CD8-positive, alpha-beta memory T cell (primary cell): ENCODE measurements at places on chromosomes 1 and 21.

DNA sequence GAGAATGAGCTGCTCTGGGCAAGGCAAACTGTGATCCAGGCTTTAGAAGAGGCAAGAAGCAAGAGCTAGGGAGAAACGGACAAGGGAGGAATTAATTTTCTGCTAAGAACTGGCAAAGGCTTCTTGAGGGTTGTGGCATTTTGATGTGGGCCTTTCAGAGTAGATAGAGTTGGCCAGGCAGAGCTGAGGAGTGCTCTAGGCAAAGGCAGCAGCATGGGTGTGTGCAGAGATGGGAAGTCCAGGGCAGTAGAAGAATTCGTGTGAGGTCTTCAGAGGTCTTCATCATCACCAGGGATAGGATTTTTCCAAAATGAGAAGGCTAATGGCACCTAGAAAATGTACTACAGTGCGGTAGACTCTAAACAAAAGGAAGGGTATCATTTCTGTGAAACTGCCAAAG is 237.8 kb downstream of the LTN1 start:
- DNase-seq = no peak

GRCh38 chr1:101309334-101310311 is 72.8 kb downstream of the S1PR1 start:
- peak; percentile 62 for DNase-seq

- no peak for DNase-seq
Observed at GRCh38 chr1:91635763-91636162, 135.1 kb downstream of the CDC7 start.

DNA sequence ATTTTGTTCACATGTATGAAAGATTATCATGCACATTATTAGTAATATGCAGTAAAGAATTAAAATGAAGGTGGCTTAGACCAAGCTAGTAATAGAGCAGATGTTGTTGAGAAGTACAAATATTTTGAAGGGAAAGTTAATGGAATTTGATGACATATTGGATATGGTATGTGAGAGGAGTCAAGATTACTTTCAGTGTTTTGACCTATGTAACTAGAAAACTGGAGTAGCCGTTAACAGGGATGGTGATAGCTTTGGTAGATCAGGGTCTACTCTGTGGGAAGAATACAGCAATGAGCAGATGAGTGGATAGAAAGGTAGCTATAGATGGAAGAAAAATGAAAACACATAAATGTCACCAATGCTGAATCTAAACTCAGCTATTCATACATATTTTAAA is 163.2 kb upstream of the LRRC7 start:
- no peak for DNase-seq

DNA sequence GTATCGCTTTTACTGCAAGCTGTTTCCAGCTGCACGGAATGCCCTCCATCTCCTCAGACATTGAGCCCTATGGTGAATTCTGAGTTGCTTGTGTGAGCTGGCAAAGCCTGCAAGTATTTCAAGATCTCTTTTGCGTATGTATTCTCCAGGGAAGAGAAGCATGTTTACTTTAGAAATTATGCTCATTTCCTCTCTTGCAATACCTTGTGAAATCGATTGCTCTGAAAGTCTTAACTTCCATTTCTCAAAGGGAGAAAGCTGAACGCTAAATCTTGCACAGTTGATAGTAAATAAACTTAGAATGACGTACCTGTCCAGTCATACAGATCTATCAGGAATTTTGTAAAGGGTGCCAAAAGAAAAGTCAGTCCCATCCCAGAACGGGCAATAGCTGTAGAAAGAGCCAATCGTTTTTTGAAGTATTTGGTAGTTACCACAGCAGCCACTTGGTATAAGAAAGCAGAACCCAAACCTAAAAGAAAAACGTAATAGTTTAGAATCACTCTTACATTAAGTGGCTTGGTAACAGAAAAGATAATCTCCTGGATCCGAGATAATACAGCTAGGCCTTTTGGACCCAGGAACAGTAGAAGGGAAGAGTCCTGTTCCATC is 10.0 kb downstream of the SLC16A4 start:
- no peak for DNase-seq

DNA sequence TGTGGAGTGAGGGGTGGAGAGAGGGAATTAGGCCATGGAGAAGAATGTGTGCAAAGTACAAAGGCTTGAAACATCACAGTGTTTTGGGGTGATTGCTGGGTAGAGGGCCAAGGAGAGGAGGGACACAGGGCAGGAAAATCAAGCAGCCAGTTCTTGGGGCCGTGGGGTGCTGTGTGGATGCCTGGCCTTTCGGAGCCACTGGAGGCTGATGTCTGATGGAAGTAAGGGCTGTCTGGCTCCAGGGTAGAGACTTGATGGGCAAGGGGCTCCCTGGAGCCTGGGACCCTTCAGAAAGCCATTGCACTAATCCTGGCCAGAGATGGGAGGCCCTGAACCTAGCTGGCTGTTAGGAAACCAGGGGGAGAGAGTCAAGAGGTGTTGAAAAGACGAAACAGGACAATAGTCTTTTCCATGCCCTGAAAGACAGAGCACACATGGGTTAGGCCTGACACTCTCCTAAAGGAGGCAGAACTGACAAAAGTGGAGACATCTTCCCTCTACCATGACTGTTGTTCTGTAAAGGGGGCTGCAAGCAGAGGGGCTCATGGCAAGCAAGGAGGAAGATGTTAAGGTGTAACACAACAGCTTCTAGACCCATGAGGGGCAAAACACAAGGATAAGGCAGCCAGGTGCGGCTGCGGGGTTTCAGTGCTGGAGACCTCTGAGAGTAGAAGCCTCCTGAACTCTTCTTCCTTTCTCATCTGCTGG is 21.0 kb downstream of the ATF3 start:
- no peak for DNase-seq

DNA sequence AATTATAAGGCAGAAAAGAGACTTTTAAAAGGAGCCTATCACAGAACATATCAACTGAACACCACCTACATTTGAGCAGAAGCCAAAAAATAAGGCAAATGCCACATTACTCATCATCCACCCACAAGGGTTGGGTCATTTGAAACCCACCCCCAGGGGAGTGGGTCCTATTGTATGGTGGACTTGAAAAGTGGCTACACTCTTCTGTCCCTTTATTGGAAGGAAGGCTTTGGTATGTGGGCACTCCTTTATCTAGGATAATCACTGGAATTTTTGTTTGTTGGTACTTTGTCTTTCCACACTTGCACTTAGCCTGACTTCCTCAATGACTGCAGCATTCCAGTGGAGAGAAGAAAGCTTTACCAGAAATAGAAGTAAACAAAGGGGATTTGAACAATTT is 157.2 kb upstream of the COL11A1 start:
- no peak for DNase-seq

- no peak for DNase-seq
Observed at GRCh38 chr1:185058110-185058509, 12.8 kb downstream of the RNF2 start.

DNA sequence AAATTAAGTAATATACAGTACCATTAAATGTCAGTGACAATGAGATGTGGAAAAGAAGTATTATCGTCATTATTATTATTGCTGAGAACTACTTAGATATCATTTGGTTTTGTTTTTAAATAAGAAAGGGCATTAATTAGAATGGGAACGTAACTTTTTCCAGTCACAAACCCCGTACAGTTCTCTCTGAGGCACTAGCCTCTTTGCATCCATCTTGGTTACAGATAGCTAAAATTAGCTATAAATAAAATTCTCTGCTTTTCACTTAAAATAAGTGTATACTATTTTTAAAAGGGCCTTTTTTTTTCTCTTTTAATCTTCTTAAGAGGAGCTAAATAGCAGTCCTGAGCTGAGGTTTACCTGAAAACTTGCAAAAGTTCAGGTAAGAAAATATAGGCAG is 7.6 kb downstream of the PTGS2 start:
- DNase-seq = no peak

DNA sequence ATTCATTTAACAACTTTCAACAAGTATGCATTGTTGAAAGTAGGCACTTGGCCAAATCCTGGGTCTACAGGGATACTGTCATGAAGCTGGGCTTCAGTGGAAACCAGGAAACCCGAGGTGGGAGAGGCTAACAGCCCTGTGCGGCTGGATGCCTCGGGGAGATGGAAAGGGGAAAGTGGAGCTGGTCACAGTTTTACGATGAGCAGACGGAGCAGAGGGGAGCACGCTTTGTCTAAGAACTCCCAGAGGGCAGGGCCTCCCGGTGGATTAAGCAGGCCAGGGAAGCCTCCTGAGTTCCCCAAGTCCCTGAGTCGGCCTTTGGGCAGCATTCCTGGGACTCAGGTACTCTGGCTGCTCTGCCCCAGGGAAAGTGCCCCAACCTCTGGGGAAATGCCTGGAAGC is 23.8 kb downstream of the STUM start:
- no peak for DNase-seq

- DNase-seq = no peak
Observed at GRCh38 chr1:205954819-205955404, 11.7 kb upstream of the SLC26A9 start.

DNA sequence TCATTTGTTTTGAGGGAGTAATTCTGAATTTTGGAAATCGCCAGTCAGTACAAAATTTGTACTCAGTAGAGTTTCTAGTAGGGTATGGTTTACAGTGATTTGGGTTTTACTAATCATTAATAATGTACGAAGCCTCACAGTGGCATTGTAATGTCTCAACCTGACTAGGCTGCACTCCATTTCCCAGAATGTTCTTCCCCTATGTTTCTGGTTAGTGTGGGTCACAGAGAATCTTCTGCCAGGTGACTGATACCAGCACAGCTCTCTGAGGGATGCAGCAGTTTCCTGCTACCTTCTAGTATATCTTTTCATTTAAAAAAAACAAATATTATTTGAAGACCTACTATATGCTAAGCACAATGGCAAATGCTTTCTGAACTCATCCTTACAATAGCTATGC is 112.9 kb downstream of the PTPN14 start:
- no peak for DNase-seq

- DNase-seq = no peak
Observed at GRCh38 chr21:16159213-16159970, 429.6 kb downstream of the USP25 start.

DNA sequence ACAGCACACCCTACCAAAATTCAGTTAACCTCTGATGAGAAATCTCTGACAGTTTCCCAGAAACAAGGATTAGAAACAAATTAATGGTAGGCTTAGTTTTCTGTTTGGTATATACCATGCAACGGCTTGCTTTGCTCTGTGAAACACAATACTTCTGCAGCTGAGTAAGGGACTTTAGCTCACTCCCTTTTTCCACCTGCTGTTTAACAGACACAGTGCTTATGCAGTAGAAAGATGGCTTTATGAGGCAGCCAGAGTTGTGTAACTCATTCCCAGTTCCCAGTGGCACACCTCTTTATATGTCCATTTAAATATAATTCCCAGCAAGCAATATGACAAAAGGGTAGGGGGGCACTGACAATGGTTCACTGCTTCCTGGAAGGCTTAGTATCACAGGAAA is 124.0 kb downstream of the PIGK start:
- no peak for DNase-seq

DNA sequence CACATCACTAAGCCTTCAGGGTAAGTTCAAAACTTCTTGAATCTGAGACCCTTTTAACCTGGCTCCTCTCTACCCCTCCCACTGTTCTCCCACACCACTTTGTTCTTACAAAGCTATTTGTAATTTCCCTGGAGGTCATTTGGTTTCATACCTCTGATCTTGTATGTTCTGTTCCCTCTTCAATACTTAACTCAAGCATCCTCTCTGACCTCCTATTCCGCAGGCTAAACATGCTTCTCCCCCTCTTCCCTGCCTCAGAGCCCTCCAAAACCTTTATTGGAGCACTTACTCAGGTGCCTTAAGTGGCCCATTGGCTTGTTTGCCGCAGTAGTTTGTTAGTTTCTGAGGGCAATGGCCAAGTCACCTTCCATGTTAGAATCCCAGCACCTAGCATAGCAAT is 54.8 kb downstream of the SSX2IP start:
- DNase-seq = no peak

DNA sequence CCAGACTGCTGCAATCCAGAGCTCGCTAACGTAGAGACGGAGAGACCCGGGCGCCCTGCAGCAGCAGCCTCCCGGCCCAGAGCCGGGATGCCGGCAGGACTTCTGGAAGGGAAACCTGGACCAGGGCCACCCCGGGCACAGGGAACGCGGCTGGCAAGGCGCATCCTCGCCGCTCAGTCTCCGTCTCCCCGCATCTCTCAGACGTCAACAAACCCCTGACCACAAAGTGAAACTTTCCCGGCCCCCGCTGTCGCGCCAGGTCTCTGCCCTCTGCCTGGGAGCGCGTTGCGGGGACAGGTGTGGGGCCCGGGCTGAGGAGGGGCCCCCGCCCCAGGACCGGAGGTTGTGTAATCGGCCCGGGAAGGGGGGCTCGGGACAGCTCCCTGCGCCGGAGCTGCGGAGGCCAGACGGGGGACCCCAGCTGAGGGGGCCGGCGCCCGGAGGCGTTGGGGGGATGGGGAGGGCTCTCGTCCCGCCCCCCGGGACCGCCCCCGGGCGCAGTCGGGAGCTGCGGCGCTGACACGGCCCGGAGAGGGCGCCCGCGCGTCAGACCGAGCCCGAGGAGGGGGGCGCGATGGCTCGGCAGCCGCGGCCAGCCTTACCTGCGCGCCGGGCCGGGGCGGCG is 116.6 kb upstream of the HIVEP3 start:
- no peak for DNase-seq
